ENCODE measurements at places on chromosomes 1 and 21.

GRCh38 chr1:170674239-170674638 is 10.3 kb downstream of the PRRX1 start:
- peak; percentile 73 for DNase-seq

- no peak for DNase-seq
Measured at GRCh38 chr1:91797164-91797563, 88.8 kb downstream of the TGFBR3 start.

GRCh38 chr1:7220007-7220406 is 434.8 kb downstream of the CAMTA1 start:
- peak; percentile 75 for DNase-seq

- no peak for DNase-seq
Measured at GRCh38 chr21:41717573-41718330, 49.1 kb downstream of the RIPK4 start.

DNA sequence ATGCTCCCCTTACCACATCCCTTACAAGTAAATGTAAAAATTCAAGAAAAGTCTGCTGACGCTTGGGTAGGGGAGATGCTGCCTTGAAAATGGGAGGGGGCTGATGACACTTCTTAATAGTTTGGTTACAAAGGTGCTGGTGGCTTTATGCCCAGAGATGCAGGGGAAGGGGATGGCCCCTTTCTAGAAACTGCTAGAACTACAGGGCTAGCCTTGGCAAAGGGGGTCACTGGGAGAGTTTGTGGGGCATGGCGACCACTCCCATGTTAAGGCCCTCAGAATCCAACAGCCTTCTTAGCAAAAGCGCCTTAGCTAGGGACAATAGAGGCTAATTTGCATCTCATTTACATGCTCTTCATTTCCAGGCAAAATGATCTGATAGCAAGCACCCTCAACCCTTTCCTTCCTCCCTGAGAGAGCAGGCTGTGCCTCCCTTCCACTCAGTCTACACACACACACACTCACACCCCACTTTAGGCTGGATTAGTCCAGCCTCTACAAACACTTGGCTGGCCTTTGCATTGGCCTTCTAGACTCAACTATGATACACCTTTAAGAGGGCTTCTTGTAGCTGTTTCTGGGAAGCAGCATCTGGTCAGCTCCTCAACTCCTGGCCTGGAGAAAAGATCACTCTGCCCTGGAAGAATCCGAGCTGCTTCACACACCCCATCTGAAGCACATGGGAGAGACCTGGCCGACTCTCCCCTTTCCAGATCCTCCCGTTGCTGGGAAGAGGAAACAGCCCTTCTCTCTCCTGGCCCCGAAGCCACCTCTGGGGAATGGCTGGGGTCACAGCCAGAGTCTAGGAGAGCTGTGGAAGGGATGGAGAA is 1.7 kb downstream of the SEMA6C start:
- DNase-seq: no peak

- peak; percentile 68 for DNase-seq
Measured at GRCh38 chr21:38310646-38311485, 54.1 kb downstream of the KCNJ15 start.

GRCh38 chr1:201285846-201286245 is 2.5 kb downstream of the PKP1 start:
- DNase-seq: no peak

- peak; percentile 76 for DNase-seq
Measured at GRCh38 chr1:219659684-219660083, 46.8 kb upstream of the ZC3H11B start.

- DNase-seq: no peak
Measured at GRCh38 chr1:212620293-212620692, 11.7 kb downstream of the ATF3 start.

DNA sequence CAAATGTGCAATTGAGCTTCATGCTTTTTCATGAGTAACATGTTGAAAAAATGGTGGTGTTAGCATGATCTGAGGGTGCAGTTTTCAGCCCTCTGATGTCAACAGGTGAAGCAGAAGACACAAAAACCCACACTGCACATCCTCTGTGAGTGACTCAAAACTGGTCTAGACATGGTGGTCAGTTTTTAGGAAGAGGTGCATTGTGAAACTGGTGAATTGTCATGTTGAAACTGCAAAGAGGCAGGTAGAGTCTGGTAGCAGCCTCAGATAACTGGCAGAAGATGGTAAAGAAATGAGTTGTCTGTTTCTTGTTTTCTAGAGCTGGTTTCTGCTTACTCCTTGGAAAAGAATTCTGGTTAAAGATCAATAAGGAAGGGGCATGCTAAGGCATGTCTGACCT is 97.3 kb upstream of the HMCN1 start:
- no peak for DNase-seq

- DNase-seq: peak; percentile 62
Measured at GRCh38 chr1:153355445-153356071, 2.1 kb upstream of the S100A9 start.
